ENCODE measurements at places on chromosomes 5 and 9.

- ATAC-seq, result peak; percentile 95
These were observed 89.6 kb downstream of the SPRY4 start for GRCh38 chr5:142235050-142235797.

DNA sequence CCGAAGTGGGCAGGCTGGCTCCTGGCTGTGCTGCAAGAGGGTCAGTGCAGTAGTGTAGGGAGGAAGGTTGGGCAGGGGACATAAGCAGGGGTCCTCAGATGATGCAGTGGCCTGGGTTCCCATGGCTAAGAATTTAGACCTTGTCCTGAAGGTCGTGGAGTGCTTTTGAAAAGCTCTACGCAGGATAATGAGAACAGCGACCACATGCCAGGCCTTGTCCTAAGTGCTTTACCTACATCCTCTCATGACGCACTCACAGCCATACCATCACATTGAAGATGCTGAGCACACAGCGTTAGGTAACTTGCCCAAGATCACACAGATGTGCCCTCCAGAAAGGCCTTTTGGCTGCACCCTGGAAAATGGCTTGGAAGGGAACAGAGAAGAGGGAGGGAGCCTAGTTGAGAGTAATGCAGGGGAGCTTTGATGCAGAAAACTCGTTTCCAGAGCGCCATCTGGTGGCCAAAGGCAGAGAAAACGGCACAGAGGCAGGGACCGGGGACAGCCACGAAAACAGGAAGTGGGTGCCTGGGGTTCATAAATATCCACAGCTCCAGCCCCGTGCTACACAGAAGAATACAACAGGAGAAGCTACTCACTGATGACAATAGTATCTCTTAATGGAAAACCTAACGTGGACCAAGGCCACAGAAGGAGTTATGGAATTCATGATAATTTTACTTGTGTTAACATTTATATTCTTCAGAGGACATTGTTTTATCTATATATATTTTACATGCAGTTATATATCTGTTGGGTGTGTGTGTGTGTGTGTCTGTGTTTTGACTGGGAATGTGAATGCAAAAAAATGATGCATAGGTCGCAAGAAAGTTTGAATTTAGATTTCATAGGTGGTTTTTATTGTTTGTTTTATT lies 2.7 kb upstream of the PCDH12 start:
- peak; percentile 95 for ATAC-seq

DNA sequence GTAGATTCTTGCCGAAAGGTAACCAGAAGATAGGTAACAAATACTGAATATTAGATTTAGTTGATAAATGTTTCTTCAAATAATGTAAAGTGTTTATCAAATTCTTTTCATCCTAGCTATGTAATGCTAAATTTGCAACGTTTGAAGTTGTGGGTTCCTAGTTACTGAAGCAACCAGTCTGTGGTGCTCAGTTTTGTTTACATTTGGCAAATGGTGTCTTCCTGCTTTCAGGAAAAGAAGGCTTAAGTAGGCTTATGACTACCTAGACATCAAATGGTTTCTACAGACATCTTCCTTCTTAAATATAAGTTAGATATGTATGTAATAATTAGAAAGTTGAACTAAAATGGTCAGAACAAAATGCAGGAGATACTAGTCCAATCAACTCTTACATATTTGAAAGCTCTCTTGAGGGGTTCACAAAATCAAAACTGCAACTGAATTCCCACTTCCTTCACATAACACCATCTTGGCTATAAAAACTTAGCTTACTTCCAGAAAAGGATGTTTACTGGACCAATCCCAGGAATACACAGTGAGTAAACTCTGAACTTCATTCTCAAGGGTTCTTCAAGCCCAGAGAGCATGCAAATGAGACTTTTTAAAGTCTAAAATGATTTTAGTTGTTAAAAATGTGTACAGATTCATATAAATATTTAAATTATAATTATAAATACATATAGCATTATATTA lies 125.7 kb upstream of the ITGA1 start:
- no peak for ATAC-seq

- no peak for ATAC-seq
These were observed 1.3 kb downstream of the PSAT1 start for GRCh38 chr9:78298046-78298765.

- no peak for ATAC-seq
These were observed 30.2 kb upstream of the SMC5 start for GRCh38 chr9:70228611-70229010.

DNA sequence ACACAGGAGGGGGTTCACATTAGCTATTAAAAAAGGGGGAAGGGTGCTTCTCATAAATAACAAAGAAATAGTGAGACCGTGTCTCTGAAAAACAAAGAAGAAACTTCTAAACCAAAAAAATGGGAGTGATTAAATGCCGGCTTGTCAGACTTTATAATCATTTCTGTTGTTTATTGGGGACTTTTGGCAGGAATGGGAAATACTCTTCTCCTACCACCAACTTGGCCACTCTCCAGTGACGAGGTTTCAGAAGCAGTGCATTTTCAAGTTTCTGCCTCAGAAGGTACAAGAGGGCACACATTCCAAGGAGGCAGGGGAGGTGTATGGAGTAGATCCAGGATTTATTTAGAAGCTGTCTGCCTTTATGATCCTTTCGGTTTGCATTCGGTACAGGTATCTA lies 46.2 kb downstream of the LIX1 start:
- no peak for ATAC-seq

DNA sequence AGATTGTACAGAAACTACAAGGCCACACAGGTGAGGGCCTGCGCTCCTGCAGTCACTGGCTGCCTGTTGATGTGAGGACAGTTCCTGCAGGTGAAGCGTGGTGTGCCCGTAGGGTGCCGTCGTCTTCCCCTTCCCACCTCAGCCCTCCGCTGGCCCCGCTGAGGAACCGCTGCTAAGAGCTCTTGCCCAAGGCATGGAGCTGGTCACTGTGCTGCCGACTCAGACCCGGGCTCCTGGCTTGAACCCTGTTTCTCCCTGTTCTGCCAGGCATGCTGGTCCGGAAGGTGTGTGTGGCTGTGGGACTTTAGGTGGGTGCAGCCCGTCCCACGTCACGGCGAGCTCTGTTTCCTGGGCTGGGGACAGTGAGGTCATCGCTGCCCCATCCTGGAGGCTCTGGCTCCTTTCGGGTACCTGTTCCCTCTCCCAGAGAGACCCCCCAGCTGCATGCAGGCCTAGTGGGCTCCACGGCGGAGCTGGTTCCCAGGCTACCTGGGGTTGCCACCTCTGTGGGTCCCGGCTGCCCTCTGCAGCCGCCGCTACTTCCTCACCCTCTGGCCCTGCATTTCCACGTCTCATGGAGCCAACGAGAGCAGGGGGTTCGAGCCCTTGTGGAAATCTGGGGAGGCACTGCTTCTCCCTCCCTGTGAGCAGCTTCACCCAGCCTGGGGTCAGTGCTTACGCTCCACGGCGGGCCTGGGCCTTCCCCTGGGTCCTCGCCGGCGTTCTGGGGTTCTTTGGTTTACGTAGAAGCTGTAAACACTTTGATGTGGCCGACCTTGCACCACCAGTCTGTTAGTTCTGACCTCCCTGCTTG lies 7.6 kb downstream of the RNU6ATAC start:
- ATAC-seq, result no peak

DNA sequence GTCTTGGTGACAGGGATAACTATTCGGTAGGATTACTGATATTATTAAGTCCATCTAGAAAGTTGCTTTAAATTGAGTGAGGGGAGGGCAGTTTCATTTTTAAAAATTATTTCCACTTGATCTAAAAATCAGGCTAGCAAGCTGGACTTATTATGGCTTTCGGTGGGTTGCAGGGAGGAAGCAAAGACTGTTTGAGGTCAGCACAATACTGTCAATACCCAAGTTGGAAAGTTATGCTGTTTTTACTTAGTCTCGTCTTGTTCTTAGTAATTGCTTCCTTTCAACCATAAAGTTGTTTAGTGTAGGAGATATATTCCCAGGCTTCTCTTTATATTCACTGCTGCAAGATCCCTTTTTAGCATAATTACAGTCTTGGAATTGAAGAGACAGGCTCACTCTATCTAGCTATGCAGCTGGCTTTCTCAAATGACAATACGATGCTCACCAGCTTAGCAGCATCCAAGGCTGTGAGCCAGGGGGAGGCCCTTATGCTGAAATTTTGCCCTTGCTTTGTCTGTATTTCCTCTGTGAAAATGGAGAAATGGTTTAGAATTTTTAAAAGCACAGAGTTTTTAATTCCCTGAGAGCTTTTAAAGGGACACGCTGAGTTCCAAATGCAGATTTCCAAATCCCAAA lies 68.2 kb upstream of the APC start:
- no peak for ATAC-seq

GRCh38 chr5:54257366-54258118 lies 52.8 kb downstream of the ARL15 start:
- ATAC-seq, result no peak

DNA sequence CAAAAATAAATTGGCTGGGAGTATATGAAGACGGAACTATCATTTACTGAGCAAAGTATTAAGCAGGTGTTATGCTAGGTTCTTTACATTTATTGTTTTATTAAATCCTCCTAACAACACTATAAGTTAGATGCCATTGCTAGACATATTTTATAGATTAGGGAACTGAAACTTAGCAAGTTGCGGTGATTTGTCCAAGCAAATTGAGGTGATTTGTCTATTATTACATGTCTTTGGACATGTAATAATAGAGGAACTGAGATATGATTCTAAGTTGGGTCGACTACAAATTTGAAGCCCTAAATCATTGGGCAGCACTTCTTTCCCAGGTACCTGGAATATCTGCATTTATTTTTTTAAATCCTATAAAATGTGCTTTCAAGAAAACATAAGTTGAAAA lies 429.9 kb downstream of the GABRG2 start:
- ATAC-seq, result no peak

DNA sequence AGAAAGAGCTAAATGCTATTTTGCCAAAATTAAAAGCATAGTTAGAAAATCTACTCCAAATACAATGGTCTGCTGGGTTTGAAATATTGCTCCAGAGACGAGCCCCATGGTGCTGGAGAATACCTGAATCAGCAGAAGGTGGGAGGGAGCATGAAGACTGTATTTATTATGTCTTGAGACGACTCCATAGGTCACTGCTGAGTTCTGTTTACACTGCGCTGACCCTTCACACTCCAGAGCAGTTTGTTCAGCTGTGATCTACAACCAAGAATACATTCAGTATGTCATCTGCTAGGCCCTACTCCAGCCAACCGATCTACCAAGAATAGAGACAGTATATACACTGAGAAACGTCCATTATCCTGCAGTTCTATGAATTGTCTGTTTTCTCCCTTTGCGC lies 150.5 kb downstream of the TLE1 start:
- no peak for ATAC-seq

DNA sequence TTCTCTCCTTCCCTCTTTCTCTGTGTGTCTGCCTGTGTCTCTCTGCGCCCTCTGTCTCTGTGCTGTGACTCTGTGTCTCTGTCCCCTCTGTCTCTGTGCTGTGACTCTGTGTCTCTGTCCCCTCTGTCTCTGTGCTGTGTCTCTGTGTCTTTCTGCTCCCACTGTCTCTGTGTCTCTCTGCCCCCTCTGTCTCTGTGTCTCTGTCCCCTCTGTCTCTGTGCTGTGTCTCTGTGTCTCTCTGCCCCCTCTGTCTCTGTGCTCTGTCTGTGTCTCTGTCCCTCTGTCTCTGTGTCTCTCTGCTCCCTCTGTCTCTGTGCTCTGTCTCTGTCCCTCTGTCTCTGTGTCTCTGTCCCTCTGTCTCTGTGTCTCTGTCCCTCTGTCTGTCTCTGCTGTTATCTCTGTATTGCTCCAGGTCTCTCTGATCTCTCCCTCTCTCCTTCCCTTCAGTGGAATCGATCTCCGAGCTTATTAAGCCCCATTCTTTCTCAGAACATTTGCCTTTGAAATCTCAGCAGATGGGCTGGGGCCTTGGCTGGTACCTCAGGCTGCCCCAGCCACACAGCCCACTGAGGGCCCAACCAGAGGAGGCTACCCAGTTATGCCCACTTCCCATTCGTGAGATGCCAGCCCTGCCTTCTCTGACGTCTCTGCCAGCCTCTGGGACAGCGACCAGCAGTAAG lies 33.4 kb upstream of the FIBCD1 start:
- ATAC-seq, result no peak

GRCh38 chr9:95091601-95092261 lies 225.8 kb downstream of the FANCC start:
- ATAC-seq, result no peak

GRCh38 chr9:88987661-88988060 lies 3.6 kb upstream of the S1PR3 start:
- ATAC-seq, result no peak

DNA sequence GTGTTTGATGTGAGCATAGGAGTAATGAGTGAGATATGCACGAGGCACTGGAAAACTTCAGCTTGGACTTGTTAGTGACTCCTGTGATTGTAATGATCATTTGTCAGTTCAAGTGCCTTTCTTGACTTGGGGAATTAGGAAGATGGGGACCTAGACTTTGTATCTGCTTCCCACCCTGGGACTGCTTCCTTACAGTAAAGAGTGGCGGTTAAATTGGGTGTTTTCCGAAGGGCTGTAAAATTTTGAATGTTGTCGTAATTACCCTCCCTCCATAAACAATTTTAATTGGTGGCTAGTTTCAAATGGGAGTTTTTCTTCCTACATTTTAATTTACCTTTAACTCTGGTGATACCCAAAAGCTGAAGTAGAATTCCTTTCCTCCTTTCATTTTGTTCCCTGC lies 23.5 kb upstream of the FAM120AOS start:
- ATAC-seq, result no peak

- ATAC-seq, result no peak
These were observed 114.0 kb downstream of the CARTPT start for GRCh38 chr5:71832812-71833715.

DNA sequence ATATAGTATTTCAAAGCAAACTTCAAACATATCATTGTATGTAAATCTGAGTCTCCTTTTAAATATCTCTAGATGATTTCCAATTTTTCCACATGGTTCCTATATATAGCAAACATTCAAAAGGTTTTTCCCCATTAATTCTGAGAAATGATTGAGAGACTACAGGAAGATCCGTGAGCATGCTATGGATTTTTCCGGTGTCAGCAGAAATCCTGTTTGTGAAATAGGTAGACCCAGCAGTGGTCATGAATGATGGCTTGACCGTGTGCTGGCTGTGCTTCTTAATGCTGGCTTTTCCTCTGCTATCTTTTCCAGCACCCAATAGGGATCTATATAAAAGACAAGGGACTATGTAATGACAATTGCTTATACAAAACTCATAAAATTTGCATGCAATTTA lies 485.3 kb downstream of the PSAT1 start:
- ATAC-seq, result no peak

- no peak for ATAC-seq
These were observed 41.6 kb upstream of the ZBTB43 start for GRCh38 chr9:126763130-126763764.

GRCh38 chr5:411728-412127 lies 31.2 kb upstream of the EXOC3 start:
- ATAC-seq, result peak; percentile 71

- ATAC-seq, result no peak
These were observed 10.4 kb downstream of the STC2 start for GRCh38 chr5:173317852-173318251.

- no peak for ATAC-seq
These were observed 45.7 kb upstream of the PPARGC1B start for GRCh38 chr5:149684371-149684770.

DNA sequence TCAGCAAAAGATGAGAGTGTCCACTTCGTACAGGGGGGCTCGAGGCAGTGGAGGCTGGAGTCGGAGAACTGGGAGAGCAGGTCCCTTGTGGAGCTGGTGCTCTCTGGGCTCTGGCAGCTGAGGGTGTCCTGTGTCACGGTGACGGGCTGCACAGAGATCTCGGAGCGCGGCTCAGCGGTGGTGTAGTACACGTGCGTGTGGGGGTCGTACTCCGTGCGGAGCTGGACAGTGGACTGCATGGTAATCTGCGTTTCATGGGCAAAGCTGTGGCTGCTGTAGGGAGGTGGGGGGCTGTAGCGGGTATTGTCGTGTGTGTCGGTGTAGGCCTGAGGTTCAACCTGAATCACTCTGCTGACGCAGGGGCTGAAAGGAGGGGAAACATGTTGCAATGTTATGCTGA lies 48.0 kb downstream of the PTCH1 start:
- ATAC-seq, result no peak

- ATAC-seq, result no peak
These were observed 45.0 kb upstream of the IPPK start for GRCh38 chr9:92714787-92715487.

Data from activated CD4-positive, CD25-positive, alpha-beta regulatory T cell treated with anti-CD3 and anti-CD28 coated beads, Interleukin-2, amount 50 U/mL, for 24 hours (primary cell).